ENCODE measurements at places on chromosomes 13 and 19.

DNA sequence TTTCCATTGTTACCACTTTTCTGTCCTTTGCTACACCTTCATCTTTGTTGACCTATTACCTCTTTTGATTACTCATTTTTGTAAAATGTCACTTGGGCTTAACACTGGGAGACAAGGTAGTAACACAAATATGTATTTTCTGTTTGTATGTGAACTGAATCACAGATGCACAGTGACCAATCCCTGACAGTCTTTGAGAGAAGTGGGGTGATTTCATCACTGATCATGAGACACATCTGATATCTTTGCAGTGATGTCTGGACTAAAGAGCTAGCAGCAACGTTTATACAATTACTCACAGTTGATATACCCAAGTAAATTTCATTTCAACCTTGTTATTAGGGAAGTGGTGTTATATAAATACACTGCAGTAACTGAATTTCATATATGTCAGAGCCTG is 1397.4 kb upstream of the SPRY2 start:
- no peaks in the 10 kb centered on the region for H3K27me3 ChIP-seq
- no peak overlapping the region for H3K4me3 ChIP-seq
- H3K36me3 ChIP-seq = no peaks in the 10 kb centered on the region
- H3K4me1 ChIP-seq = no peaks in the 10 kb centered on the region

- no peak overlapping the region for H3K27ac ChIP-seq
- H3K27me3 ChIP-seq = peaks cover 58% of the 10 kb centered on the region
- DNase-seq = no peak
- H3K4me3 ChIP-seq = no peak overlapping the region
These were observed 32.5 kb downstream of the CCDC70 start for GRCh38 chr13:51894239-51894638.

- no peak overlapping the region for H3K4me3 ChIP-seq
- peaks cover 6% of the 10 kb centered on the region for H3K36me3 ChIP-seq
- DNase-seq = no peak
- H3K27me3 ChIP-seq = no peaks in the 10 kb centered on the region
These were observed 14.9 kb upstream of the ZNF611 start for GRCh38 chr19:52749780-52750179.

DNA sequence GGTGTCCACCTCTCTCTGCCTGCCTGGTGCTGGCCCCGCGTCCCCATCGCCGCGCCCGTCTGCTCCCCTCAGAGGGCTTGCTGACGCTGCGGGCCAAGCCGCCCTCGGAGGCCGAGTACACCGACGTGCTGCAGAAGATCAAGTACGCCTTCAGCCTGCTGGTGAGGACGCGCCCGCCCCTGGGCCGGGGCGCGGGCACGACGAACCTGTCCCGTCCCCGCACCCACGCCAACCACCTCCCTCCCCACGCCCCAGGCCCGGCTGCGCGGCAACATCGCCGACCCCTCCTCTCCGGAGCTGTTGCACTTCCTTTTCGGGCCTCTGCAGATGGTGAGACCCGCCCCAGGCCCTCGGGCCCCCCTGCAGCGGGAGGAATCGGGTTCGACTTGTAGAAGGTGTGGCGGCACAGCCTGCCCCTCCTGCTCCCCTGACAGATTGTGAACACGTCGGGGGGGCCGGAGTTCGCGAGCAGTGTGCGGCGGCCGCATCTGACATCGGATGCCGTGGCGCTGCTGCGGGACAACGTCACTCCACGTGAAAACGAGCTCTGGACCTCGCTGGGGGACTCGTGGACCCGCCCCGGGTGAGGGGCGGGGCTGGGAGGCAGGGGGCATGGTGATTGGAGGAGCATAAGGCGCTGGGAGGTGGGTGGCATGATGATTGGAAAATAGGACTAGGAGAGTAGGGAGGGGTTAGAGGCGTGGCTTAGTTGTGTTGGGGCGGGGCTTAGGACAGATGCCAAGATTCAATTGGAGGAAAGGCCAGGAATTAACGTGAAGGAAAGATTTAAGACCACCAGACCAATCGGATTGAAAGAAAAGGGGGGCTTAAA is 6.6 kb downstream of the EPS8L1 start:
- H3K27ac ChIP-seq = no peak overlapping the region
- H3K4me1 ChIP-seq = peaks cover 22% of the 10 kb centered on the region
- peaks cover 14% of the 10 kb centered on the region for H3K36me3 ChIP-seq
- DNase-seq = no peak

DNA sequence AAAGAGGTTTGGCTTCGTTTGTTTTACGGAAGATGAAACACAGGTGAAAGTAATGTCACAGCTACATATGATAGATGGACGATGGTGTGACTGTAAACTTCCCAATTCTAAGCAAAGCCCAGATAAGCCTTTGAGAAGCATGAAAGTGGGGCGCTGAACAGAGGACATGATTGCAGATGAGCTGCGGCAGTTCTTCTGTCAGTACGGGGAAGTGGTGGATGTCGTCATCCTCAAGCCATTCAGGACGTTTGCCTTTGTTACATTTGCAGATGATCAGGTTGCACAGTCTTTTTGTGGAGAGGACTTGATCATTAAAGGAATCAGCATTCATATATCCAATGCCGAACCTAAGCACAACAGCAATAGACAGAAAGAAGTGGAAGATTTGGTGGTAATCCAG is 111.5 kb upstream of the DIAPH3 start:
- no peak for DNase-seq
- no peak overlapping the region for H3K4me3 ChIP-seq
- H3K36me3 ChIP-seq = no peaks in the 10 kb centered on the region
- H3K27me3 ChIP-seq = peaks cover 10% of the 10 kb centered on the region

GRCh38 chr19:39352381-39353255 is 10.4 kb downstream of the SAMD4B start:
- no peaks in the 10 kb centered on the region for H3K27me3 ChIP-seq
- no peak overlapping the region for H3K4me3 ChIP-seq
- H3K36me3 ChIP-seq = peaks cover 52% of the 10 kb centered on the region
- H3K4me1 ChIP-seq = peaks cover 8% of the 10 kb centered on the region
- DNase-seq = no peak
- peak overlapping the region; percentile 51 for H3K27ac ChIP-seq

DNA sequence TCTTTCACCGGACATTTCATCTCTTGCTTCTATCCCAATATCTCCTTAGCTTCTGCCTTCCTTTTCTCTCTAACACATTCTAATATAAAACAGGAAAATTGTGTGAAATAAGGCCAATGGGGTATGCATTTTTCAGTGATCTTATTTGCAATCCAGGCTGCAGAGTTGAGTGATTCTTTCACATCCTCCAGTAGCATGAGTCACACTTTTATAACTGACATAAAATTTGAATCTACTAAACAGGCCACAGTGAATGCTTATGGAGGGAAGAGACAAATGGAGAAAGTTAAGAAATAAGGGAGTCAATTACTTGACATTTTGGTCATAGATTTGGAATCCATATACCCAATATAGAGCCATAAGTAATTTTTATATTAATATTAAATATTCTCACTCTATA is 1037.0 kb upstream of the SPRY2 start:
- no peaks in the 10 kb centered on the region for H3K4me1 ChIP-seq
- DNase-seq = no peak

DNA sequence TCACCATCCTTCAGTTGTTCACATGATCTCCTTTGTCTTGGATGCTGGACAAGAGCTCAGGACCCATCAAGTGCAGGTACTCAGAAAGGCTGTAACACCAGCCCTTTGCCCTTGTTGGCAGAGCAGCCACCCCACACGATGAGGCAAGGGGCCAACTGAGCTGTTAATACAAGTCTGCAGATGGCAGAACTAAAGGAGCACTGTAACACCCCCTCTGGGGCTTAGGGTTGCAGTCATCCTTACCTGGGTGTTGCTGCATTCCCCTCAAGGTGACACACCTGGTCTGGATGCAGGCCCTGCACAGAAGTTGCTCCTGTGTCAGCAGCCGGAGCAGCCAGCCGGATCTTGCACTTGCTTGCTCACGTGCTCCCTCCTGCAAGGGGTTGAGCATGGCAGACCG is 52.0 kb downstream of the STARD13 start:
- no peaks in the 10 kb centered on the region for H3K36me3 ChIP-seq
- H3K27ac ChIP-seq = no peak overlapping the region
- no peak overlapping the region for H3K4me3 ChIP-seq

DNA sequence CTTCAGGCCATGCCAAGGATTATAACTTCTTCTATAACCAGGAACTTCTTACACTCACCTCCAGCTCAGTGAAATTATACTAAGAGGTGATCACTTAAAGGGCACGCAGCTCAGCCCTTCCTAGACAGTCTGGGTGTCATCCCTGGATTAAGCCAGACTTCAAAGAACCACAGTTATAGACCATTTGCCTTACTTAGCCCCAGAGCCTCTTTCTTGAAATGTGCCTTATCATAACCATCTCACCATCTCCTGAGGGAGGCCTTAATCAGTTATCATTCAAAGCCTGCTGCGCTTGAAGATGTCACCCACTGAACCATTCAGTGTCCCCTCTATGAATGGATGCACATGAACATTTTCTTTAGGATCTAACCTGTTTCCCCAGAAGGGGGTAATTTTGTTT is 10.1 kb upstream of the DHRS12 start:
- no peak overlapping the region for H3K27ac ChIP-seq
- H3K27me3 ChIP-seq = no peaks in the 10 kb centered on the region
- no peak overlapping the region for H3K4me3 ChIP-seq
- no peak for DNase-seq
- H3K4me1 ChIP-seq = peaks cover 9% of the 10 kb centered on the region

DNA sequence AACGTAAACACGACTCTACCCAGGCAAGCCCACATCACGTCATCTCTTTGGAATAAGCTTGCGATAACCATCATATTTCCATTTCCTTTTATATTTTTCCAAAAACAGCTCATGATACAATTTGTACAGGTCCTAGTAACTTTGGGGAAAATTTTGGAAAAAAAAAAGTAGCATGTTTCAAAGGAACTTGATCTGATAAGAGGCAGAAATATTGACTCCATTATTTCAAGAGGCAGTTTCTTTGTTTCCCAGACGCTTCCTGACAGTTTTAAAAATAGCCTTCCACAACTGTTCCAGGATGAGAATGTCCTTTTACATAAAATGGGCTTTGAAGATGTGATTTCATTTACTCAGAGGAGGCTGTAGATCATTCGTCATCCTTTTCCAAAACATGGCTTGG is 23.1 kb downstream of the KLF2 start:
- peaks cover 10% of the 10 kb centered on the region for H3K36me3 ChIP-seq
- no peak overlapping the region for H3K27ac ChIP-seq
- H3K4me3 ChIP-seq = no peak overlapping the region
- H3K27me3 ChIP-seq = no peaks in the 10 kb centered on the region

- H3K27me3 ChIP-seq = no peaks in the 10 kb centered on the region
- H3K4me1 ChIP-seq = no peaks in the 10 kb centered on the region
- DNase-seq = no peak
- no peaks in the 10 kb centered on the region for H3K36me3 ChIP-seq
- H3K4me3 ChIP-seq = no peak overlapping the region
- H3K27ac ChIP-seq = no peak overlapping the region
These were observed 65.8 kb upstream of the SLITRK6 start for GRCh38 chr13:85864963-85865530.

GRCh38 chr13:41813426-41813825 is 147.5 kb downstream of the VWA8 start:
- DNase-seq = no peak
- no peaks in the 10 kb centered on the region for H3K27me3 ChIP-seq
- peak overlapping the region; percentile 94 for H3K27ac ChIP-seq
- peaks cover 48% of the 10 kb centered on the region for H3K4me1 ChIP-seq
- no peak overlapping the region for H3K4me3 ChIP-seq

Data from effector memory CD8-positive, alpha-beta T cell (primary cell).